ENCODE measurements at places on chromosomes 5 and 9. TPM values are rescaled to one million over a fixed set of nuclear protein-coding genes. Genes with fewer than 3 reads are reported as not detected.

DNA sequence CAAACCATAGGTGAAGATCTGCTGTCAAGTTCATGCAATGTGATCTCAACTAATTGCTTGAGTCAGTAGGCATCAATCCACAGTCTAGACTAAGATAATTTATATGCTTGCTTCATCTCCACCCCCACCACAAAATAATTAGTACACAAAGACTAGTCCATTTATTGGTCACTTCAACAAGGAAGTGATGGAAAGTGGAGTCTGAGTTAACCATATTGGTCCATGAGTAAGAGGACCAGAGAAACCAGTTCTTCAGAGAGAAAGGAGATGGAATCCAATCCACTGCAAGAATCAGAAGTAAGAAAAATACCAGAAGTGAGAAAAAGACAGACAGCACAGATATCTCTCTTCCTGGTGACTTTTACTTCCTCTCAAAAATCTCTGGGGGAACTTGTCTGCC is 366.5 kb downstream of the CHSY3 start:
- H3K27ac ChIP-seq: no peak overlapping the region
- H3K36me3 ChIP-seq: no peaks in the 10 kb centered on the region
- no peaks in the 10 kb centered on the region for H3K27me3 ChIP-seq
- H3K4me3 ChIP-seq: no peak overlapping the region
- no peaks in the 10 kb centered on the region for H3K4me1 ChIP-seq

Gene IRGM
- 2.2 TPM for total RNA-seq

DNA sequence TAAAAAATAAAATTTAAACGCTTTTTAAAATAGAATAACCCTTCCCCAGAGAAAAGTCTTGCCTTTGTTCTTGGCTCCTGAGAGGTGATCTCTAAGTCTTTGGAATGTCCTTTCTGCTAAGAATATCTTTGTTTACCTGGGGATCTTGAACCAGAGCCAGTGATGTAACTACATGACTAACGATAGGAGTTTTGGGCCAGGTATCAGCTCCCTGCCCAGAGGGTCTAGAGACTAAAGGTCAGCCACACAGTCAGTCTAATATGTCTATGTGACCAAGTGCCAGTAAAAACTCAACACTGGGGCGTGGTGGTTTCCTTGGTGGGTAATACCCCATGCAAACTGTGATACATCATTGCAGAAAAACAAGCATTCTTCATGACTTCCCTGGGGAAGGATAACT is 1351.9 kb upstream of the C9orf72 start:
- H3K4me1 ChIP-seq: peaks cover 3% of the 10 kb centered on the region
- H3K36me3 ChIP-seq: no peaks in the 10 kb centered on the region
- no peak for DNase-seq
- H3K4me3 ChIP-seq: no peak overlapping the region
- H3K27ac ChIP-seq: no peak overlapping the region
- H3K27me3 ChIP-seq: no peaks in the 10 kb centered on the region

Gene FOXD4L5
- total RNA-seq: 0.25 TPM

Gene AIF1L
- total RNA-seq: not detected

DNA sequence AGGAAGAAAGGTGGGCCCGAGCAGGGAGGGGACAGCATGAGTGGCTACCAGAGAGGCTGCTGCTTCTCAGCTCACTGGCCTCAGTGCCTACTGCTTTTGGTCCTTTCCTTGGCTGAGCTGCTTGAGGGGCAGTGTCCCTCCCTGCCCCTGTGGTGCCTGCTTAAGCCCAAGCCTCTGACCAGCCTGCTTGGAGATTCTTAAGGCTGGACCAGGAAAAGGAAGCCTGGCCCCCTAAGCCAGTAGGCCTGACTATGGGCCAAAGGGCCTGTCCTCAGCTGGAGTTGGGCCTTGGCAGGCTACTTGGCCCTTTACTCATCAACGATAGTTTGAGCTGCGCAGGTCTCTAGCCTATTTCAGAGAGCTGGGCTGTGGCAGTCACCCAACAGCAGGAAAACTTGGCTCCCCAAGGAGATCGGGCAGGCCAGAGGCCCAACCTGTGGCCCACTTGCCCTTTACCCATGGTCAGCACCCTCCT is 24.9 kb downstream of the TCF7 start:
- H3K27ac ChIP-seq: no peak overlapping the region
- no peak overlapping the region for H3K4me3 ChIP-seq
- peaks cover 7% of the 10 kb centered on the region for H3K27me3 ChIP-seq
- H3K36me3 ChIP-seq: peaks cover 8% of the 10 kb centered on the region

GRCh38 chr5:157252711-157253465 is 13.0 kb upstream of the CYFIP2 start:
- peaks cover 85% of the 10 kb centered on the region for H3K4me1 ChIP-seq
- peaks cover 61% of the 10 kb centered on the region for H3K36me3 ChIP-seq
- DNase-seq: peak; percentile 93
- no peaks in the 10 kb centered on the region for H3K27me3 ChIP-seq

DNA sequence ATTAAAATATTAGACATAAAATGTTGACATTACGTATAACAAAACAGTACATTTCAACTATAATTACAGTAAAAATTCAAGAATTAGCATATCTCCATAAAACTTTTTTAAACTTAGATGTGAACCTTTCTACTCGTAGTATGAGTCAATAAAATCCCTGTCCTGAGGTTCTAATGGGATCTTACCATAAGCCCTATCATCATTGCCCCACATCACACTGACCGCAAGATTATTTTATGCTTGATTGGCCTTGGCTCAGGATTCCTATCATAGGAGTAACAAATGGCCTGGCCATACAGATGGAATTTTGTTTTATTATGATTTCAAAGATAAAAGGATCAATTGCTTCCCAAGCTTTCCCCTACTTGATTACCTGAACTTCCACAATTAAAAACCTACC is 238.3 kb downstream of the MEF2C start:
- no peak for DNase-seq
- H3K4me3 ChIP-seq: no peak overlapping the region
- no peaks in the 10 kb centered on the region for H3K4me1 ChIP-seq
- peaks cover 25% of the 10 kb centered on the region for H3K27me3 ChIP-seq

DNA sequence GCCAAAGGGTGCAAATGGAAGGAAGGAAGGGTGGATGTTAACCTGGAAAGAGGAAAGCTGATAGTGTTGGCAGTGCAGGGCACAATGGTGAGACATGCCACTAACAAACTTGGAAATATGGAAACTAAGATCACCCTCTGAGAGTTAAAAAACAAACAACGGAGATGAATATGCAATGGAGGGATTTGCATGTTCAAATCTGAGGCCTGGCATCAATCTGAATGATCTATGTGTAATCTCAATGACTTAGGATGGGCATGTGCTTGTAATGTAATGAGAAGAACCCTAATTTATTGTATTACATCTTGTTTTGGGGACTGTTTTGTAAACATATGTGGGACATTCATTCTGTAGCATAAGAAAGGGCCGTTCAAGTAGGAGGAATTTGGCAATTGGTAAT is 54.4 kb downstream of the GLRA1 start:
- H3K27me3 ChIP-seq: no peaks in the 10 kb centered on the region
- no peak overlapping the region for H3K4me3 ChIP-seq
- no peak for DNase-seq
- no peak overlapping the region for H3K27ac ChIP-seq
- H3K4me1 ChIP-seq: peaks cover 7% of the 10 kb centered on the region

Gene ZNF300
- total RNA-seq: 7.4 TPM

DNA sequence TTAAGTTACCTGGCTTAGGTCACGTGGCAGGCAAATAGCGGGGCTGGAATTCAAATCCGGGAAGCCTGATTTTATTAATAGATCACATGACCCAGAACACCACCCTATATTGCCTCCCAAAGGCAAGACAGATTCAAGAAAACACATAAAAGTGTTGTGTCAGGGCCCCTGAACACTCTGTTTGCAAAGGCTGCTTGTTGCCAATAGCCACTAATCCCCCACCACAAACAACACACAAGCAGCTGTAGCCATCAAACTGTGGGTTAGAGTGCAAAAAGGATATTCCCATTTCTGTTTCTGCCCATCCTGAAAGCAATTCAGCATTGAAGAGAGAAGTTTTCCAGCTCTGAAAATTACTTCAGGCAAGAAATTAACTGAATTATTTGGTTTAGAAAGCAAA is 358.9 kb upstream of the RFX3 start:
- H3K4me1 ChIP-seq: peaks cover 9% of the 10 kb centered on the region
- H3K36me3 ChIP-seq: no peaks in the 10 kb centered on the region
- H3K27me3 ChIP-seq: peaks cover 17% of the 10 kb centered on the region
- no peak overlapping the region for H3K27ac ChIP-seq
- no peak overlapping the region for H3K4me3 ChIP-seq
- DNase-seq: no peak

DNA sequence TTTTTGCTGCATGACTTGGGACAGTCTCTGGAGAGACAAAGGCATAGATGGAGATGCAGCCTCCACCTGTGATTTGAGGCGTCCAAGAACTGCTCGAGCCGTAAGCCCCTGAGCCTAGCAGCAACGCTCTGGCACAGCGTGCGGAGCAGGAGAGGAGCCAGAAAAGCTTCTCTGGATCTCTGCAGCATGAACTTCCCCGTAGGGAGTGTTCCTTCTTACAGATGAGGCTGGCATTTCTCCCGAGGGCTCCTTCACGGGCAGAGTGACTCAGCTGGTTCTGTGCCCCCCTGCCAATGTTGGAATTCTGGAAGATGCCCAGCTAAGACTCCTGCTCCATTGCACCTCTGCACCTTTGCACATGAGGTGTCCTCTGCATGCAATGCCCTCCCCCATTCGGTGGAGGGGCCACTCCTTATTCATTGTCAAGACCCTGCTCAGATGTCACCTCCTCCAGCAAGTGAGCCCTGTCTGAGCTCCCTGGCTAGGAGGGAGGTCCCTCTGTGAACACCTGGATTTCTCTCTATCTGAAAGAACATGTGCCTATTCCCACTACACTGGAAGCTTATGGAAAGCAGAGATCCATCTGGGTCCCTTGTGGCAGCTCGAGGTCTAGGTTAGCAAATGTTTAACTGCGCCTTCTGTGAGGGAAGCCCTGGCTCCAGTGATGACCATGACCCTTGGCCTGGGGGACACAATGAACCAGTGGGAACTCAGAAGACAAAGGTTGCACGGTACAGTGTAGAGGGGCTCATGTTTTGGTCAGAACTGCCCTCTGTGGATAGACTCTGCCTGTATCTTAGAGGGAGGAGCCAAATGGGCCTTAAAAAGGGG is 39.6 kb downstream of the SH3PXD2B start:
- H3K27me3 ChIP-seq: peaks cover 5% of the 10 kb centered on the region
- peaks cover 8% of the 10 kb centered on the region for H3K4me1 ChIP-seq
- no peaks in the 10 kb centered on the region for H3K36me3 ChIP-seq
- H3K4me3 ChIP-seq: no peak overlapping the region
- H3K27ac ChIP-seq: no peak overlapping the region

DNA sequence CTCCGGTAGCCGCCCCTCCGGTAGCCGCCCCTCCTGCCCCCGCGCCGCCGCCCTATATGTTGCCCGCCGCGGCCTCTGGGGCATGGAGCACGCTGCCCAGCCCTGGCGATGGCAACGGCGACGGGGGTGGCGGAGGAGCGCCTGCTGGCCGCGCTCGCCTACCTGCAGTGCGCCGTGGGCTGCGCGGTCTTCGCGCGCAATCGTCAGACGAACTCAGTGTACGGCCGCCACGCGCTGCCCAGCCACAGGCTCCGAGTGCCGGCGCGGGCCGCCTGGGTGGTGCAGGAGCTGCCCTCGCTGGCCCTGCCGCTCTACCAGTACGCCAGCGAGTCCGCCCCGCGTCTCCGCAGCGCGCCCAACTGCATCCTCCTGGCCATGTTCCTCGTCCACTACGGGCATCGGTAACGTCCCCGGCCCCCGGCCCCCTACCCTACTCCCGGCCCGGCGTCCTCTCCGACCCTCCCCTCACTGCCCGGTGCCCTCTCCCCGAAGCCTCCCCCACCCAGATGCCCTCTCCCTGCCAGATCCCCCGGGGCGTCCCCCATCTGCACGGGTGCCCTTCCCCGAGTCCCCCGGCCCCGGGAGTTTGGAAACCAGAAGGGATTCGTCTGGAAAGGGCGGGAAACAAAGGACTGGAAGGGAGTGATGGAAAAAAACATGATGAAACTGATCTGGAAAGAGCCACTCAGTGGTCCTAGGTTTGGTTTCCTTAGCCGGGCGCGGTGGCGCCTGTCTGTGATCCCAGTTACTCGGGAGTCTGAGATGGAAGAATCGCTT is 417 bp downstream of the SRD5A1 start:
- peak overlapping the region; percentile 96 for H3K27ac ChIP-seq
- H3K27me3 ChIP-seq: no peaks in the 10 kb centered on the region
- H3K4me1 ChIP-seq: peaks cover 34% of the 10 kb centered on the region
- H3K36me3 ChIP-seq: peaks cover 28% of the 10 kb centered on the region
